WERI-Rb-1 (cell line): ENCODE measurements at places on chromosomes 7 and 10.

DNA sequence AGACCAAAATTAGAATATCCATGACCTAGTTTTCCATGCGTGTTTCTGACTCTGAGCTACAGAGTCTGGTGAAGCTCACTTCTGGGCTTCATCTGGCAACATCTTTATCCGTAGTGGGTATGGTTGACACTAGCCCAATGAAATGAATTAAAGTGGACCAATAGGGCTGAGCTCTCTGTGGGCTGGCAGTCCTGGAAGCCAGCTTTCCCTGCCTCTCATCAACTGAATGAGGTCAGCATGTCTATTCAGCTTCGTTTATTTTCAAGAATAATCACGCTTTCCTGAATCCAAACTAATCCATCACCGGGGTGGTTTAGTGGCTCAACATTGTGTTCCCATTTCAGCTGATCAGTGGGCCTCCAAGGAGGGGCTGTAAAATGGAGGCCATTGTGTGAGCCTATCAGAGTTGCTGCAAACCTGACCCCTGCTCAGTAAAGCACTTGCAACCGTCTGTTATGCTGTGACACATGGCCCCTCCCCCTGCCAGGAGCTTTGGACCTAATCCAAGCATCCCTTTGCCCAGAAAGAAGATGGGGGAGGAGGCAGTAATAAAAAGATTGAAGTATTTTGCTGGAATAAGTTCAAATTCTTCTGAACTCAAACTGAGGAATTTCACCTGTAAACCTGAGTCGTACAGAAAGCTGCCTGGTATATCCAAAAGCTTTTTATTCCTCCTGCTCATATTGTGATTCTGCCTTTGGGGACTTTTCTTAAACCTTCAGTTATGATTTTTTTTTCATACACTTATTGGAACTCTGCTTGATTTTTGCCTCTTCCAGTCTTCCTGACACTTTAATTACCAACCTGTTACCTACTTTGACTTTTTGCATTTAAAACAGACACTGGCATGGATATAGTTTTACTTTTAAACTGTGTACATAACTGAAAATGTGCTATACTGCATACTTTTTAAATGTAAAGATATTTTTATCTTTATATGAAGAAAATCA lies 35.5 kb downstream of the CAV1 start:
- peak; percentile 69 for DNase-seq

- no peak for DNase-seq
Observed at GRCh38 chr10:76778914-76779795, 858.5 kb downstream of the KCNMA1 start.

DNA sequence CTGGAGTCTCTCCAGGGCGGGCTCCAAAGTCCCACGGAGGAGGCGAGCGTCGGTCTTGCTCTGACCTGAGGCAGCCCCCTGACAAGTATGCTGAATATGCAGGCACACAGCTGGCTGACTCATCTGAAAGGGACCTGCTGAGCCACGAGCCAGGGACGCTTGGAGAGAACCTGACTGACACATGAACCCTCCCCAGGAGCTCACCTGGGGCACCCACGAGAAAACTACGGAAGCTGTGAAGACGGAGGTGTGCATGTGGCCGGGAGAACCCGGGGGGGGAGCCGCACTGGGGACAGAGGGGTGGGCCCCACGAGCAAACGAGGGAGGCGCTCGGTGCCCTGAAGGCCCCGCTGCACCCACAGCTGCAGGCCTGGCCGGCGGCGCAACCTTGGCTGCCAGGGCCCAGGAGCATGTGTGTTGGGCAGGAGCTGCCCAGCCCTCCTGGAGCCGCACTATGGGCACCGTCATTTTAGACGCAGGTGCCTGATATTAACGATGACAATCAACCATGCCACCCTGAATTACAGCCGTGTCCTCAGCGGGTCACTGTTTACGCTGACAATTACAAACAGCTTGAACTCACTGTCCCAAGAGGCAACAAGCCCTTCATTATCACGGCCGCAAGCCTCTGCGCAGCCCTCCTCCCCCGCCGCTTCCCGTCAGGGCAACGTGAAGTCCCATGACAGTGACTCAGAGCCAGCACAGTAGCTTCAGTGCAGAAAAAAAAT lies 64.7 kb downstream of the DIP2C start:
- DNase-seq: no peak

DNA sequence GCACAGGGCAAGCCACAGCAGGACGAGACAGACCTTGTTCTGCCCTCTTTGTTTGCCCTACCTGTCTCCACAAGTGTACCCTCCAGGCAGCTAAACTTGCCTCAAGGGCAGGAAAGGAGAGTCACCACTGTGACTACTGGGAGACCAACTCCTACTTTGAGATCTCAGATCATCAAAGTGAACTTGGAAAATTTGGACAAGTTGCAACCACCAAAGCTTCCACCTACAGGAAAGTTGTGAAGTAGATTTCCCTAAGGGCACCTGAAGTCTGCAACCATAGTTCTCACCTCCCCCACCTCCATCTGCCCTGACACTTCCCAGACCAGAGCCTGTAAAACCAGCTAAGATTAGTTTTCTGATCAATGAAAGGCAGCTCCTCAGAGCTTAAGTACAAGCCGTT lies 2.5 kb upstream of the WDR91 start:
- peak; percentile 63 for DNase-seq

- DNase-seq: no peak
Observed at GRCh38 chr7:3143869-3144775, 100.5 kb upstream of the CARD11 start.

GRCh38 chr7:94452239-94452638 lies 57.4 kb upstream of the CASD1 start:
- DNase-seq: peak; percentile 73

- no peak for DNase-seq
Observed at GRCh38 chr7:32319012-32319382, 171.2 kb downstream of the LSM5 start.

GRCh38 chr10:54484186-54484585 lies 316.8 kb downstream of the PCDH15 start:
- DNase-seq: no peak

GRCh38 chr10:129770286-129770685 lies 193.8 kb downstream of the EBF3 start:
- DNase-seq: no peak

- DNase-seq: no peak
Observed at GRCh38 chr10:33434933-33435332, 100.5 kb upstream of the NRP1 start.

DNA sequence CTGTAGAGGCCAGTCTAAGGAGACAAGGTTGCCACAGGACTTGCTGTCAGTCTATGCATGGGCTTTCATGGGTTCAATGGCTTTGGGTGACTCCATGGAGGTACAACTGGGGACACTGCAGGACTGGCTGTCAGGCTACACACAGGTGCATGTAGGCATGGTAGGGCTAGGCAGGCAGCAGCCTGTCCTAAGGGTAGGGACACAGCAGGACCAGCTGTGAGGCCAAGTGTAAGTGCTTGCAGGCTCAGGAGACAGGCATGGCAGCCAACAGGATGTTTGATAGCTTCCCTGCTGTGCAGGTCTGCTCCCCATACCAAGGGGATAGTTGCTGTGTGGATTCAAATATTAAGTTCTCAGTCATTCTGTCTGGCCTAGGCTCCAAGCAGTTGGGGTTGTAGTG lies 181.0 kb upstream of the NPY start:
- no peak for DNase-seq

DNA sequence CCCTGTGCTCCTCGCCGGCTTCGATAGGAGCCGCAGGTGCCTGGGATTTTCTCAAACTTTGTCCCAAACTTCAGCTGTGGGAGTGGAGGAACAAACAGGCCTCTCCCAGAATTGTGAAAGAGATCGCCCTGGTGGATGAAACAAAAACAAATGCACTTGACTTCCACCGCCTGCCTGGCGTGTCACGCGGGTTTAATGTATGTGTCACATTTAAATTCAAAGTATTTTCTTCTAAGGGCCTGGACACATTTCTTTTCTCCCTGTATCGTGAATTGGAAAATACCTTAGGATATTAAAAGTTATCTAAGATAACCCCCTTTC lies 694 bp upstream of the WASL start:
- DNase-seq: no peak

DNA sequence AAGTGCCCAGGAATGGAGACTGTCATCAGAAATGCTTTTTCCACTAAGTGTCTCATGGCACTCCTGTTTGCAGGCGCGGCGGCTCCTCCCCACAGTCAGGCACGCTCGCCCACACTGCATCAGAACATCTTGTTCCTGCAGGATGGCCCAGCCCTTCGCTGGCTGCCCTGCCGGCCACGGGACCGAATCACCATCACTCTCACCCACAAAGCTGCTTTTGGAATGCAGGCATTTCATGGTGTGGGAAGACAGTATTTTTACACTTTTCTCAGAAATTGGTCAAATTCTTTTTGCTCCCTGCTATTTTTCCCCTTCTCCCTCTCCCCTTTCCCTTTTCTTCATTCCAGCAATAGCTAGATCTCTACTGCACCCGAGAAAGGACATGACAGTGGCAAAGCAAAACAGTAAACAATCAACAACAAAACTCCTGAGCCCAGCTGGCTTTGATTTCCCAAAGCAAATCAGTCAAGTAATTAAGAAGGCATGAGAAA lies 176.1 kb upstream of the TNS3 start:
- DNase-seq: no peak

DNA sequence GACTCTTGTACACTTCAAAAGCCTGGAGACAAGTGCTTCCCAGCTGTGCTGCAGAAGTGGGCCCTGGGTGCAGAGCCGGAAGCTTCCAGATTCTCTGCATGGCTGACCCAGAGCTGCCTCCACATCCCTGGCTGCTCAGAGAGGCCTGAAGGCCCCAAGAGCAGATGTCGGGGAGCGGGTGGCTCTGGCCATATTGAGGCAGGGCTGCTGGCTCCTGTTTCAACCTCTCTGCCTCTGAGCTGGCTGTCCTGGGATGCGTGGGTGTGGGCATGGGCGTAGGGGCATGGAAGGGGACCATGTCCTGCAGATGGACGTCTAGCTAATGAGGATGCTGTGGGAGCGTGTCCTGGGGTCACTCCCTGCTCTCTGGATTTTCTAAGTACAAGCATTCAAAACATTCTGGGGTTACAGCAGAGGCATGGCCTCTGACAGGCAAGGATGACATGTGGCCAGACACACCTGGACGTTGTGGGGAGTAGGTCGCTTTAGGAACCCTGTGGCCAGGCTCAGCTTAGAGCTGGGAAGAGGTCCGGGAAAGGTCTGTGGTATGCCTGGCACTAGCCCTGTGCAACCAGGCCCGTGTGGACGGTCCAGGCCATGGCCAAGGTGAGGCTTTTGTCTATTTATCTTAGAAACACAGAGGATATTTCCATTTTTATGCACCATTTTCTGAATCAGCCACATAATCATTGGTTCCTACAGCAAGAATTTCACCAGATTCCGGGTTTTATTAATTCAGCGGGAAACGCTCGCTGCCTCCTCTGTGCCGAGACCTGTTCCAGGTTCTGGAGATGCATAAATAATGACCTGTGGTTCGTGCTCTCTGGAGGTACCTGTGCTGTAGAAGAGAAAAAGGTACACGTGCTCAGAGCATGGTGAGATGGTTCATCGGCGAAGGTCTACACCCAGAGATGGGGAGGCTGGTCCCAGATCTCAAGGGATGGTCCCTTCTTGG lies 361.1 kb downstream of the GLRX3 start:
- no peak for DNase-seq

GRCh38 chr7:41146429-41146828 lies 556.5 kb downstream of the INHBA start:
- no peak for DNase-seq

GRCh38 chr10:20970708-20971107 lies 73.6 kb upstream of the NEBL start:
- DNase-seq: no peak
